A549 treated with CORT108297 at 1 μM for 4 hours (cell line): ENCODE measurements at places on chromosomes 2 and 18. TPM values are rescaled to one million over a fixed set of nuclear protein-coding genes. Genes with fewer than 3 reads are reported as not detected.

The PCARE gene
- total RNA-seq: not detected in 5 replicates

The POTEJ gene
- not detected in 5 replicates for total RNA-seq

The ABCB11 gene
- total RNA-seq: 0.01 to 0.02 TPM (median 0.02 TPM) in 5 replicates

The SLC8A1 gene
- 0.27 to 0.57 TPM (median 0.40 TPM) in 5 replicates for total RNA-seq

The UGT1A3 gene
- 0.07 to 0.17 TPM (median 0.13 TPM) in 3 of 5 replicates, not detected in the others for total RNA-seq

The OR6B2 gene
- not detected in 5 replicates for total RNA-seq

The PLEK gene
- total RNA-seq: not detected in 5 replicates
